Activated CD4-positive, alpha-beta T cell treated with anti-CD3 and anti-CD28 coated beads, Interleukin-2, amount 10 ng/mL, durations not matched to agents 24 days and 14 days (primary cell): ENCODE measurements at places on chromosomes 1 and 21. TPM values are rescaled to one million over a fixed set of nuclear protein-coding genes. Genes with fewer than 3 reads are reported as not detected.

DNA sequence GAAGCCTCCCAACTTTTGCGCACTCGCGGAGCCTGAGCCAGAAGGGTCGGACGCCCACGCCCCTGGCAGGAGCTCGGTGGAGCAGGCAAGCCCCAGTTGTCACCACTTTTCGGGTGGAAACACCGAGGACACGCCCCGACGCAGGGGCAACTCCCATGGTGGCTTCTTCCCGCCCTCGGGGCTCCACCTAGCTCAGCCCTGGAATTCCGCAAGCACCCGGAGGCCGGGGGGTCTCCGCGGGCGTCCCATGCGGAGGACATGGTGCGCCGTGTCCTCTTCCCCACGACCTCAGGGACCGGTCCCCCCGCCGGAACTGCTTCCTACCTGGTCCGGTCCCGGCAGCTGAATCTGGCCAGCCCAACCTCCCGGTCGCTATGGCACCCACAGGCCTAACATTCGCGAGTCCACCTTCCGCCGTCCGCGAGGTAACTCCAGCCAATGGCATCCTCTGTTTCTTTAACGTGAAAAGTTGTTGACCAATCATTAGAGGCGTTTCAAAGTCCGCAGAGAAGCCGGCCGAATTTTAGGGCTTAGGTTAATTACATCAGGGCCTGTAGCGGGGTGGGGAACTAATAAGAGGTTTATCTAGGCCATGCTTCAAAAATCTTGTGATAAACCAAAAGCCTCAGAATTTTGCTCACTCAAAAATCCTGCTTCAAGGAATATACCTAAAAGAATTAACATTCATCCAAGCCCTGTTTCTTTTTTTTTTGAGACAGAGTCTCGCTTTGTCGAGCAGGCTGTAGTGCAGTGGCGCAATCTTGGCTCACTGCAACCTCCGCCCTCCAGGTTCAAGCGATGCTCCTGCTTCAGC lies at the start of gene STPG1:
TSS of gene STPG1 (minus strand) at position 433 of the 814 bp plus-strand sequence. CDS start 12,394 bp downstream, outside the sequence.
- peaks cover 43% of the 10 kb centered on the region for H3K4me1 ChIP-seq
- H3K36me3 ChIP-seq: peaks cover 2% of the 10 kb centered on the region
- H3K27ac ChIP-seq: peak within 1 kb of the TSS; percentile 87
- peak within 1 kb of the TSS; percentile 89 for H3K4me3 ChIP-seq

DNA sequence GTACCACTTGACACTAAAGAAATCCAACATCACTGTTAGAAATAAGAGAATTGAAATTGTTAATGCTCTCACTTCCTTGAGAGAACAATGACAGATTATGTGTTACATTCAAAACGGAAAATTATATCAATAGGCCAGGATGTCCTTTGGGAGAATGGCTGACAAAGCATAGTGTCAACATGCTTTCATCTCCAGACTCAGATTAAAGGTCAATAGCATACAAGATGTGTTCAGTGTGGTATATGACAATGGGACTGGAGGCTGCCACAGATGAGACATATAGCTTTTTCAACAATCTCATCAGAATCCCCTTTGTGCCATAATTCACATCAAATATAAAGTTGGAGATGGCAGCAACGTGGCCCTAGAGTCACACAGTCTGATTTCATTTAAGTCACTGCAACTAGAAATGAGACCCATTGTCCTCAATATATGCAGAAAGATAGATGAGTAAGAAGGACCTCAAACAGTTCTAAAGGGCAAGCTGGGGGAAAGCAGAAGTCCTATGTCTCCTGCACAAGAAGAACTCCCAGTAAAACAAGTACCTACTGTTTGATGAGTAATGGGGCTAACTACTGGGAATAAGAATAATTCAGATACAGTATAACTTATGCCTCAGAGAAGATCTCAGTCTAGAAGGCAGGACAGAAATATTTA lies 327.9 kb downstream of the TTLL7 start:
- H3K27me3 ChIP-seq: no peaks in the 10 kb centered on the region
- H3K4me1 ChIP-seq: peaks cover 2% of the 10 kb centered on the region
- no peak overlapping the region for H3K4me3 ChIP-seq
- no peak for DNase-seq
- H3K27ac ChIP-seq: no peak overlapping the region

GRCh38 chr1:236417336-236417735 lies 23.2 kb downstream of the EDARADD start:
- no peak overlapping the region for H3K4me3 ChIP-seq
- H3K27me3 ChIP-seq: no peaks in the 10 kb centered on the region
- H3K27ac ChIP-seq: no peak overlapping the region
- H3K4me1 ChIP-seq: peaks cover 7% of the 10 kb centered on the region
- DNase-seq: no peak

DNA sequence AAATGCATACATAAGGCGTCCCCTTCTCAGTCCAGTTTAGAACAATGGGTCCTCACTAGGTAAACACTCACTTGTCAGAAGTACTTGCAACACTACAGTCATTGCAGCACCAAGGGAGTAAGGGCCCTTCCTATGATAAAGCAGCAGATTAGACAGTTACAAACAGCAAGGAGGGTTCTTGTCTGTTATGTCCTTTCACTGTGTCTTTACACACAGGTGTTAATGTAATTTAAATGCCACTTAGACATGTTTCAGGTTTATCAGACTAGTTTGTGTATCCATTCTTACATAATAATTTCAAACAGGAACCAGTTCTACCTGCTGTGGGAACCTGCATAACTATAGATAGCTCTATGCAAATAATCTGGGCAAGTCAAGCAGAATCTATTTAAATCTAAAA lies 105.6 kb upstream of the USH2A start:
- H3K27ac ChIP-seq: no peak overlapping the region
- no peaks in the 10 kb centered on the region for H3K4me1 ChIP-seq
- H3K4me3 ChIP-seq: no peak overlapping the region

Gene CAMK1G
- total RNA-seq: 0.54 TPM in 1 of 2 replicates, not detected in the other

Gene FAM43B
- total RNA-seq: not detected in 2 replicates

Gene NR1I3
- not detected in 2 replicates for total RNA-seq

Gene CLDN17
- total RNA-seq: not detected in 2 replicates
